Osteocyte (in vitro differentiated cells): ENCODE measurements at places on chromosomes 16 and 17. TPM values are rescaled to one million over a fixed set of nuclear protein-coding genes. Genes with fewer than 3 reads are reported as not detected.
A peak's percentile ranks its signal among the peaks of the same experiment; 100 is the strongest.

- peak; percentile 95 for DNase-seq
Observed at GRCh38 chr17:36534840-36535668, at the start of the genes MYO19 and PIGW. TSS of gene MYO19 (minus strand) at chr17:36534868. CDS start at chr17:36532538, 2,330 bp downstream. TSS of gene PIGW (plus strand) at chr17:36534987. CDS start at chr17:36537102, 2,115 bp downstream.

DNA sequence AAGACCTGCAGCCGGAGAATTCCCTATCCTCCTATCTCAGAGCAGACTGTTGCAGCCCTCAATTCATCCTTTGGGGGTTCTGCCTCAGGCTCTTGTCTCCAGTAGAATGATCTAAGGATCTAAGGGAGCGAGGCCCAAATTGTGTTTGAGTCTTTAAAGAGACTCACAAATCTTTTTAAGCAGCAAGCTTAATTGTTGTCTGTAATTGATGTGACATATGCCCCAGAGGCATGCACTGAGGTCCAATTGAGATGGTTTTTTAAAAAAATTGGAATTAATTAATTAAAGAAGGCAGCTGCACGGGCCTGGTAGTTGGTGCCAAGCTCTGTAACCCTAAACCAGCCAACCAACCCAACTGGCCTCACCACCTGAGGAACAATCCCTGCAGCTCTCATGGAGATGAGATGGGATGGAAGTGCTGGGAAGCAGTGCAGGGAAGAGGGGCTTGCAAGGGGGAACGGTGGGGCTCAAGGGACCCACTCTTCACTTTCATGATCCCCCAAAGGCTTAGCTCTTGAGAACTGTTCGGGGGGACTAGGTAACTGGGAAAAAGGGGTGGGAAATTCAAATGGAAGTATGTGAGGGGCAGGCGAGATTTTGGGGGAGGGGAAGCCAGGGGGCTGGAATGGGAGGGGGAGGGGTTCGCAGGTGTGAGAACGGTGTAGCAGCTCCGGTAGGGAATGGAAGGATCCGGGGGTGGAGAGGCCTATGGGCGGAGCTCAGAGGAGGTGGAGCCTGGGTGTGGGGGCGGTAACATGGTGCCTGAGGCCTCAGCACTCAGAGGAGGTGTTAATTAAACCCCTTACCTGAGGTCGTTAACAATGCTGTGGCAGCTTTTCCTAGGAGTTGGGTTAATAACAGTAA lies 9.2 kb upstream of the ZNF652 start:
- DNase-seq: no peak

DNA sequence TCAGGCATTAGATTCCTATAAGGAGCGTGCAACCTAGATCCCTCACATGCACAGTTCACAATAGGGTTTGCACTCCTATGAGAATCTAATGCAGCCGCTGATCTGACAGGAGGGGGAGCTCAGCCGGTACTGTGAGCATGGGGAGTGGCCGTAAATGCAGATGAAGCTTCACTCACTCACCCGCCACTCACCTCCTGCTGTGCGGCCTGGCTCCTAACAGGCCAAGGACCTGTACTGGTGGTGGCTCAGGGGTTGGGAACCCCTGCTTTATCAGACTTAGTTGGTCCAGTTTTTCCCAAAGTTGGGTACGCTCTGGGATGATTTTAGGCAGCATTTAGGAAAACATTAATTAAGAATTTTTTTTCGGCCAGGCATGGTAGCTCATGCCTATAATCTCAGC lies 103.8 kb downstream of the MARF1 start:
- DNase-seq: no peak

DNA sequence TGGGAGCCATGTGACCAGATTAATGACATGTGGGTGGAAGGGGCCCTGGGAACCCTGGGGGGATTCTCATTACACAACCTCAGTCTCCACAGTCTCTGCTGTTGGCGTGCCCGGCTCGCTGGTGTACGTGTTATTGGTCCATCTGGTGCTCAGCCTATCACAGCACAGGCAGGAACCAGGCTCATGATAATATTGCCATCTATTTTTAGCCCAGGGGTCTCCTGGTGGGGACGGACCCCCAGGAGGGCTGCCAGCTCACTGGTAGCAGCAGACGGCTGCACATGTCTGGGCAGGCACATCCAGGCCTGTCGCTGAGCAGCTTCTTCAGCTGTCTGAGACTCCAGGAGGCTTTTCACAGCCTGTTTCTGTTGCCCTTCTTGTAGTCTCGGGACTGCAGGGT lies 123.8 kb downstream of the RAB11FIP4 start:
- DNase-seq: no peak

DNA sequence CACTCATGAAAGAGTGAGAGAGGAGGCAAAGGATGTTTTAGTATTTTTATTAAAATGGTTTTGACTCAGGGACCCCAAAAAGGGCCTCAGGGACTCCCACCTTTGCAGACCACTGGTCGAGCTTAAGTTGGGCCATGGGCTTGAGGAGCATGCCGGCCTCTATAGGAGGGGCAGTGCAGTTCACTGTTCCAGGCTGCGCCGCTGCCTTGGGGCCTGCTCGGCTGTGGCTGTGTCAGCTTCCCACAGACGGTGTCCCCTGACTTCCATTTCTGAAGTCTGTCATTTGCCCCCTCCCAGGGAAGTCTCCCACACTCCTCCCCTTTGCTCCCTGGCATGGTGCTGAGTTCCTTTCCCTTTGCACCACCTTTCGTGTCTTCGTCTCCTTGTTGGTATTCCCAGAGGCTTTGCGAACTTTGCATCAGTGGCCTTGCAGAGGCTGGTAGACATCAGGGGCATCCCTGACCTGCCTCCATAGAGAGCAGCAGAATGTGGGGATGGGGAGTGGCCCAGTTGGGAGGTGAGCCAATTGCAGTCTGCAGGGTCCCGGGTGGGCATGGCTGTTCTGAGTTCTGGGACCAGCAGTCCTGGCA lies 17.1 kb downstream of the MPRIP start:
- DNase-seq: no peak

DNA sequence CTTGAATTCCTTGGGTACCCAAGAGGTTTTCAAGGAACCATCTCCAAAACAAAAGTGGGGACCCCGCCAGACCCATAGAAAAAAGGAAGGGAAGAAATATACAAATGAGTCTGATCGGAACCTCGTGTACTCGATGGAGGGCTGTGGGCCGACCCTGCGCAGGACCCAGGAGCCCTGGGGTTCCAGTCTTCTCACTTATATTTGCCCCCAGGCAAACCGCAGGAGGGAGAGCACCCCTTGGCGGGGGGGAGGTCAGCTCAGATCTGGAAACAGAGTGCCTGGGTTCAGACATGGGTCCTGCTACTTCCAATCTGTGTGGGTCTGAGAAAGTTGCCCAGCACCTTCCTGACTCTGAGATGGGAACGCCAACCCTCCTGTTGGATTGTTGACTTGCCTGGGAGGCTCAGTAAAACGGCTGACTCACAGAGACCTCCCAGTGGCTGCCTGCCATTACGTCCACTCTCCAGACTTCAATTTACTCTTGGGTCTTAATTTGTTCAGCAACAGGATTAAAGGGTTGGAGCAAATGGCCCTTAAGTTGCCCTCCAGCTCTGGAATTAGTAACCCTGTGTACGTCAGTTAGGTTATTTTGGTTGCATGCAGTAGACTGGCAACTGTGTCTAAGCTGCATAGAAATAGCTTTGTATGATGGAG lies 24.9 kb upstream of the CACNG4 start:
- DNase-seq: no peak

DNA sequence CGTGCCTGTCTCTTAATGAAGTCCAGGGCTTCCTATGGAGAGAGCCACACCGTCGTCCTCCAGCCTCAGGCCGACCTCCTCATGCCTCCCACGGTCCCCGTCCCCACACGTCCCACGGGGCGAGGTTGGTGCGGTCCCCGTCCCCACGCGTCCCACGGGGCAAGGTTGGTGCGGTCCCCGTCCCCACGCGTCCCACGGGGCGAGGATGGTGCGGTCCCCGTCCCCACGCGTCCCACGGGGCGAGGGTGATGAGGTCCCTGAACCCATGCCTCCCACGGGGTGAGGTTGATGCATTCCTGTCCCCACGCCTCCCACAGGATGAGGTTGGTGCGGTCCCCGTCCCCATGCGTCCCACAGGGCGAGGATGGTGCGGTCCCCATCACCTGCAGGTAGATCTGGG lies 20.9 kb downstream of the GALNS start:
- DNase-seq: no peak

- DNase-seq: no peak
Observed at GRCh38 chr16:30680326-30680725, 18.6 kb upstream of the SRCAP start.

GRCh38 chr16:29007730-29008593 lies 23.1 kb downstream of the LAT start:
- DNase-seq: no peak

- DNase-seq: no peak
Observed at GRCh38 chr16:2270588-2271470, 2.9 kb upstream of the RNPS1 start.

RPUSD1 gene
- total RNA-seq: 20.8 and 24.3 TPM in 2 replicates

SERPINF2 gene
- 0.38 and 0.50 TPM in 2 replicates for total RNA-seq

MARCHF10 gene
- total RNA-seq: not detected in 2 replicates

GRIN2C gene
- total RNA-seq: 0.10 and 0.13 TPM in 2 replicates
